ENCODE measurements at places on chromosomes 5 and 9.

DNA sequence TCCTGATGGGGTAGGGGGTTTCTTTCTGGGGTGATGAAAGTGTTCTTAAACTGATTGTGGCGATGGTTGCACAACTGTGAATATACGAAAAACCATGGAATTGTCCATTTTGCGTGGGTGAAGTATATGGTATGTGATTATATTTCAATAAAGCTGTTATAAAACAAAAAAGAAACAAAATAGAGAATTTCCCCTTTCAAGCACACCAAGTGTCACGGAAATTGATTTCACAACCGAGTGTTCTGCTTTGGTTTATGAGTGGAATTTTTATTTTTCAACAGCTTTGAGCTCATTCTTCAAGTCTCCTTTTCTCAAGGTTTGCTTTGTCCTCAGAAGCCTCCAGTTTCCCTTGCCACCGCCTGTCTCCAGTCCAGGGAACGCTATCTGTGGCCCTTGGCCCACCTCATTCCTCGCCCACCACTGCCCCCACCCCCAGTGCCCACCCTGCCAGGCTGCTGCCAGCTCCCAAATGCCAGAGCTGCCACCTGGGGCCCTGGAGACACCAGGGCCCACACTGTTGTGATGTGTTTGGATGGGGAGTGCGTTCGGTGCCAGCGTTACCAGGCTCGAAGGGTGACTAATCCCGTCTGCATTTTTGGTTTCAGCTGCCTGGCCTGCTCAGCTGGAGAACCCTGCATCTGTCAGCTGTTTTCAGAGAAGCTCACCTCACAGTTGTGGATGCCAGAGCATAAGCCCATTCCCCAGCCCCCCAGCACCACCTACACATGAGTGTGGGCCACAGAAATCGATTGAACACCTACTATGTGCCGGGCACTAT lies 30.4 kb downstream of the DUSP1 start:
- DNase-seq = no peak

DNA sequence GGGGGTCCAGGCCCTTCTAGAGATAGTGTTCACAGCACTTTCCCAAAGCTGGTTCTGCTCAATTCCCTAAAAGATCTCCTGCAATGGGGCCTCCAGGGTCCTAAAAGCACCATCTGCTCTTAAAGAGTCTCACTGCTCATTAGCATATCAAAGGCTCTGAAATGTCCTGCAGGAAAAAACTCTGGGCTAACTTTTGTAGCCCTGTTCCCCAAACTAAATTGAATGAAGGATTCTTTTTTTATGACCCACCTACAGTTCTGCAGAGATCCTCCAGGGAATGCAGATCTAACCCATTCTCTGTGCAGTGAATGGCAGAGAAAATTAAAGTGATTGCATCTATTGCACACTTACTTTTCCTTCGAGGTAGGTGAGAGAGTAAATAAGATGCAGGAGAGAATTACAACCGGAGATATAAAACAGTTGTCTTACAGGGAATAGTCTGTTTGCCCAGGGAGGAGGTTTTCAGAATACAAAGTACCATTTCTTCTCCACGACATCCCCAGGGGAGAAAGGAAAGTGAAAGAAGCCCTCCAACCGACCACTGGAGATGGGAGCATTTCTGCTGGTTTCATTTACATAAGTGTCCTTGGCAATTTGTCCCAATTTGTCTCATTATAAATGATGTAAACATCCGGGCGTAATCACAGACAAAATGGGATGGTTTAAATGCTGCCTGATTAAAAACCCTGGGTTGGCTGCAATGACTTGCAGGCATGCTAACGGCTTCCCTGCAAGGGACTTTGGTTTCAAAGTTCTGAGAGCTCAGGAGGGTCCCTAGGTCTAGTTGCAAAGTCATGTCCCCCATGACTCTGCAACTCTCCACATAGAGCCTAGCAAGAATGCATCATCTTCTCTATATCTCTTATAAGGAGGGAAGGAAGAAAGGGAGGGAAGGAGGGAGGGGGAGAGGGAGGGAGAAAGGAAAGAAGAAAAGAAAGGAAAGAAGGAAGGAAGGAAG lies 114.0 kb downstream of the KCNIP1 start:
- no peak for DNase-seq

DNA sequence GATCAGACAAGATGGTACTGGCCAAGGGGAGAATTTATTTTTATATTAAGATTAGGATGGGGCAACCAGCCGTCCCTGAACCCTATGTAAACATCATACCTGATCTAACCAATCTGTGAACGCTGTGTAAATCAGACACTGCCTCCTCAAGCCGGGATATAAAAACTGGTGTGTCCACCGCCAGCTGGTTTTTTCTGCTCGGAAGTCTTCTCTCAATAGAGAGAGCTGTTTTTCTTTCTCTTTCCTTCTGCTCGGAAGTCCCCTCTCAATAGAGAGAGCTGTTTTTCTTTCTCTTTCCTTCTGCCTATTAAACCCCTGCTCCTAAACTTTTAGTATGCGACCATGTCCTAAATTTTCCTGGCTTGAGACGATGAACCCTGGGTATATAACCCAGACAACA lies 615.5 kb upstream of the NUDT12 start:
- no peak for DNase-seq

DNA sequence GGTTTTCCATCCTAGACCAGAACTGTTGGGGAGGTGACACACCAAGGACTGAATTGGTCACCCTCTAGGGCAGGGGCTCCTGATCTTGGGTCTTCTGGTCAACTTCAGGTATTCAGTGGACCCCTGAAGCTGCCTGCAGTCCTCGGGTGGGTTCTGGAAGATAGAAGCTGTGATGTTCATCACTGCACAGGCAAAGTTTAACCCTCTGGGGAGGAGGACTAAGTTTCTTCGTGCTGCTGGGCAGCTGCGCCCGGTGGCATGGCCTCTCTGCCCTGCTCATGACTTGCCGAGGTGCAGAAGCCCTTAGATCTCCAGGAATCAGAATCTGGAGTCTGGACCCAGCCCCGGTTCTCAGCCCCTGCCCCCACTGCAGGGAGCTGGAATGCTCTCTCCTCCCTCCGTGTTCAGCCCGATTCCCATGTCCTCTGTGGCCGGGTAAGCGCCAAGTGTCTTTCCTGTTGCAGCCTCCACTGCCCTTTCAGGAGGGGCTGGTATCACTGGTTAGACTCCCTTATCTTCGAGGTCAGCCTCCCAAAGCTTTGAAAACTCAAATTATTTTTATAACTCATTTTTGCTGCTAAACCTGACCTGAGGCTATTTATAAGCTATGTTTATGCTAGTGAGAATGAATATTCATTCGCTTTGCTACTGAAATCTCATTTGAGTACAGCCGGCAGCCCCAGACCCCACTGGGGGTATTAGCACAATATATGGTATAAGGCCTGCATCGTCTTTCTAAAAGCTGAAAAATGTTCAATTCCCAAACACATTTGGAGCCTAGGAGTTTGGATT lies 1.7 kb downstream of the LAMC3 start:
- no peak for DNase-seq

GRCh38 chr5:142466195-142466971 lies 141.6 kb upstream of the SPRY4 start:
- DNase-seq = no peak

DNA sequence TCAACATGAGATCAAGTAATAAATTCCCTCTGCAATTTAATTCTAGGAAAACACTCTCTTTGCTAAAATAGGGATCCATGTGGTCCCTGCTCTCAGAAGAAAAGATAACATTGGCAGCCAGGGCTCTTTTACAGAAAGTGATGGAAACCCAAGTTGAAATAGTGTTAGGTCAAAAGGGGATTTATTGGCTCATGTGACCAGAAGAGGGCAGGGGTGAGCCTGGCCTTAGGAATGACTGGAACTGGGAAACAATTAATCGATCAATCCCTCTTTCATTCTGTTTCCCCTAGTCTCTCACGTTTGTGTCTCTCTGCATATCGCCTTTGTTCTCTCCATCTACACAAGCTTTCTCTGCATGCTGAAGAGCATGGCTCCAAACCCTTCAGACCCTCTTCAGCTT lies 58.3 kb upstream of the ALDH1B1 start:
- DNase-seq = no peak

Measured in liver (tissue), 10 donors.